ENCODE measurements at places on chromosomes 7 and 10. TPM values are rescaled to one million over a fixed set of nuclear protein-coding genes. Genes with fewer than 3 reads are reported as not detected.

Gene DYDC2
- not detected for total RNA-seq

Gene GJD4
- not detected for total RNA-seq

Gene MAGI2
- 29.1 TPM for total RNA-seq

Gene CREB5
- total RNA-seq, result 2.5 TPM

Gene PALD1
- total RNA-seq, result under 0.01 TPM

Gene NUB1
- 48.4 TPM for total RNA-seq

Gene GPER1
- 3.0 TPM for total RNA-seq

Gene ASB10
- total RNA-seq, result not detected

Gene TLX1
- total RNA-seq, result not detected

Gene SNX10
- 4.9 TPM for total RNA-seq

Data from uterine smooth muscle cell (primary cell).